CD4-positive, alpha-beta T cell treated with Interleukin-4 for 1 hour (primary cell): ENCODE measurements at places on chromosomes 11 and 22.
A peak's percentile ranks its signal among the peaks of the same experiment; 100 is the strongest.

DNA sequence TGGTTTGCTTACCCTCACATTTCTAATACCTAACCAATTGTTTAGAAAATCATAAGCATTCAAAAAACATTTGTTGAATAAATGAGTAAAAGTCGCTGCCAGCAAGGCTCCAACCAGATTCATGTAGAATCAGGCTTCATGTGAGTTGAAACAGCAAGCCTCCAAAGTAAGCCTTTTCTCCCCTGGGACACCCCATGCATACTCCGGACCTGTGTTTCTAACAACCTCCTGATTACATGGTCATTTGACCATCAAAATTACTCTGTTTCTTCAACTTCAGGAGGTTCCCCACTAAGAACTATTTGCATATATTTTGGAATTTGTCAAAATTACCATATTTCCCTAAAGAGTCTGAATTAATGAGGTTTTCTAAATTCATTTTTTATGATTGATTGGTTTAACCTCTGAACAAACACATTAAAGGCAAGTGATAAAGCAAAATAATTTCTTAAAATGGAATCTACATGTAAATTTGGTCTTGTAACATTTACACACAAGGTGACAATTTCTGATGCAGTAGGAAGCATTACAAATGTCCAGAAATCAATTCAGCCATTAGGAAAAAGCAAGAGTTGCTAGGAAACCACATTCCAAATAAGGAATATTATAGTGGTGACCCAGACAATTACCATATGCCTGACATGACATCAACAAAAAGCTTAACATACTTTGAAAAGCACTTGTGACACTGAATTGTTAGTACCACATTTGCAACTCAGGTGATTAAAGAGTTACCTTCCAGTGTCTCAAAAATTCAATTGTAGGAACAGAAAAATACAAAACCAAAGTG lies 252.6 kb downstream of the GUCY1A2 start:
- DNase-seq: no peak

DNA sequence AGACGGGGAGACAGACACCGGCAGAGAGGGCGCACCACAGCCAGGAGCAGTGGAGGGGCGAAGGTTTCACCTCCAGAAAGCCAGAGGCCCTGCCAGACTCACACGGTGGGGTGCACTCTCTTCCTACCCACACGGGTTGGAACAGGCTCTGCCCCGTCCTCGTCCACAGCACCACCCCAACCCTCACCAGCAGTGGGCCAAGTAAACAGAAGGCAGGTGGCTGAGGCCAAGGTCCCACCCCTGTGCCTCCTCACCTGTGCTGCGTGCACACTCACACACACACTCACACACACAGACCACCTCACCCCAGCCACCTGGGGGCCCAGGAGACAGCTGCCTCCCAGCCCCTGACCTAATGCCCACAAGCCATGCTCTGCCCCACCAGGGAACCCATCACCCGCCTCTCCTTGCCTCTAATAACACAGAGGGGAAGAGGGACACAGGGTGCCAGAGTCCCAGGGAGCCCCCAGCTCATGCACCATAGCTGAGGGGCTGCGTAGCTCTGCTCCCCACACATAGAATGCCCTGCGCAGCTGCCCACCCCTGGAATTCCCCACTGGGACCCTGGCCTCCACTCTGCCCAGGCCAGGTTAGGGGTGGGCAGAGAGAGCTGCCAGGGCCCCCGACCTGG lies 3.1 kb downstream of the CYB5R3 start:
- DNase-seq: no peak

- DNase-seq: peak; percentile 32
These were observed 14.5 kb downstream of the ACP2 start for GRCh38 chr11:47233989-47234668.

- DNase-seq: no peak
These were observed 50.7 kb downstream of the BMAL1 start for GRCh38 chr11:13328286-13328685.

GRCh38 chr11:132168344-132168981 lies 798.0 kb downstream of the NTM start:
- DNase-seq: no peak
